ENCODE measurements at places on chromosomes 6 and 20.

DNA sequence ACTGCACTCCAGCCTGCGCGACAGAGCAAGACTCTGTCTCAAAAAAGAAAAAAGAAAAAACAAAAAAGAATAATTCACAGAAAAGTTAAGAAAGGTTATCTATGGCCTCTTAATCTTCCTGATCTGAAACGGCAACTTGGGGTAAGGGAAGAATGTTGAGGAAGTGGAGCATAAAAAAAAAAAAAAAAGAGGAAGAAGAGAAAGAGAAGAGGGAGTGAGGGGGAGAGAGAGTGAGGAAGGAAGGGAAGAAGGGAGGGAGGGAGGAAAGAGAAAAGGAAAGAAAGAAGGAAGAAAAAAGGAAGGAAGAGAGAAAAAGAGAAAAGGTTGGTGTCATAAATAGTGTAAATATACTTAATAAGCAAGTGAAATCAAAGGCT lies 68.9 kb upstream of the NCOA3 start:
- peak; percentile 60 for DNase-seq

- no peak for DNase-seq
Measured at GRCh38 chr20:16263582-16263981, 309.7 kb downstream of the KIF16B start.

GRCh38 chr6:142233945-142234682 lies 67.7 kb upstream of the ADGRG6 start:
- no peak for DNase-seq

GRCh38 chr6:113205553-113205952 lies 651.6 kb upstream of the MARCKS start:
- DNase-seq: no peak

- DNase-seq: no peak
Measured at GRCh38 chr6:10138917-10139316, 276.0 kb downstream of the TFAP2A start.

DNA sequence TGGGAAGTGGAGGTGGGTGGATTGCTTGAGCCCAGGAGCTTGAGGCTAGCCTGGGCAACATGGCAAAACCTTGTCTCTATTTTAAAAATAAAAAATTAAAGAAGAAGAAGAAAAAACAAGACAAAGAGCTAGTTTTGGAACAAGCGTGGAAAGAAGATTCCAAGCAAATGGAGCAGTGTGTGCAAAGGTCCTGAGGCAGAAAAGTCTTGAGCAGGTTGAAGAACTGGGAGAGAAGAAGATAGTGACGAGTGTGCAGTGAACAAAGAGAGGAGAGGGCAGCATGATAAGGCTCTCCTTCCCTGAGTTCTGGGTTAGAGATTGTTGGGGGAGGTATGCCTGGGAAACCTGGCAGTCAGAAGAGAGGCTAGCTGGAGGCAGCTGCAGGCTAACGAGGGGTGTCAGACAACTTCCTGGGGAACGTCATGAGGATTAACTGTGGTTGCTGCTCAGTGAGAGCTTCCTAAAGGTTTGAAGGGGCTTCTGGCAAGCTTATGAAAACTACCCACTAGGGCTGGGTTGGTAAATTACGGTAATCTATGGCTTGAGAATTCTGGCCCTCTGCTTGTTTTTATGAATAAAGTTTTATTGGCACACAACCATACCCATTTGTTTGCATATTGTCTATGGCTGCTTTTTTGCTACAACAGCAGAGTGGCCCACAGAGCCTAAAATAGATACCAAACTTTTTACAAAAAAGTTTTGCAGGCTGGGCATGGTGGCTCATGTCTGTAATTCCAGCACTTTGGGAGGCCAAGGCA lies 128.9 kb downstream of the ZFP64 start:
- DNase-seq: no peak

DNA sequence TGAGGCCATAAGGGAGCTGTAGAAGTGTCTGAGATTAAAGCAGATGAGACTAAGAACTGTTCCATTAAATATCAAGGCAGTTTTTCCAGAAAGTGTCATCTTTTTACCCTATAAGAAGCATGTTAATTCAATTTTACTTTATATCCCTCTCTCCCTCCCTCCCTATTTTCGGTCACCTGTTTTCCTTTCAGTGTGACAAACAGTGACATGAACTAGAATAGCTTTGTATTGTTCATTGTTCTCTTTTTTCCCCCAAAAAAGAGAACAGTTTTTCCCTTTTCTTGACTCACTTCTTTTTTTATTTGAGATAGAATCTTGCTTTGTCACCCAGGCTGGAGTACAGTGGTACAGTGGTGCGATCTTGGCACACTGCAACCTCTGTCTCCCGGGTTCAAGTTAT lies 269.3 kb downstream of the ZFAND3 start:
- DNase-seq: peak; percentile 12

GRCh38 chr6:132275066-132275970 lies 126.0 kb downstream of the MOXD1 start:
- DNase-seq: no peak

DNA sequence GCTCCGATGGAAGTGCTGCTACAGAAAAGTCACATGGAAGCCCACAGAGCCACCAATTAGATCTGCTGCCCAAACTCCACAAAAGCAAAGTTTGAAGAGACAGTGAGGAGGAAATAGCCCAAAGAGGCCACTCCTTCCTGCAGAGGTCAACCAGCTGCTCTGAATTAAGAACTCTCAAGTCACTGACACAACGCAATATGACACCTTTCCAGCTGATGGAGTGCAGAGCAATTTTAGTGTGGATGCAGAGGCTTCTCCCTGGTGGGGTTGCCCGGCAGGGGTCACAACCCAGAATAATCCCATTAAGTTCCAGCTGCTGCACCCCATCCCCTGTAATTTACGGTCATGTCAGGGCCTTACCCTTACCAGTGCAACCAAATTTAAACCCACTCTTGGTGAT lies 361.9 kb upstream of the JARID2 start:
- DNase-seq: peak; percentile 27

DNA sequence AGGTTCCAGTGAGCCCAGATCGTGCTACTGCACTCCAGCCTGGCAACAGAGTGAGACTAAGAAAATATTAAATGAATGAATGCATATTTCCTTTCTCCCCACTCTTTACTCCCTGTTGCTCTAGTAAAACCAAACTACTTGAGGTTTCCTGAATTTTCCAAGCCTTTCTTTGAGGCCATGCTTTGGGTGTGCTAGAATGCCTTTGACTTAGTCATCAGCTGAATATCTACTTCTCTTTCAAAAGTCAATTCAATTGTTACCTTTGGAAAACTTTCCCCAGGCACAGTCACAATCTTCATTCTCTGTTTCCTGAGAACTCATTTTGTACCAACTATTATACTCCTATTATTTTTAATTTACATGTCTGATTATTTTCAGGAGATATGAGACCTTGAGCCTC lies 27.5 kb upstream of the CEP85L start:
- DNase-seq: no peak

DNA sequence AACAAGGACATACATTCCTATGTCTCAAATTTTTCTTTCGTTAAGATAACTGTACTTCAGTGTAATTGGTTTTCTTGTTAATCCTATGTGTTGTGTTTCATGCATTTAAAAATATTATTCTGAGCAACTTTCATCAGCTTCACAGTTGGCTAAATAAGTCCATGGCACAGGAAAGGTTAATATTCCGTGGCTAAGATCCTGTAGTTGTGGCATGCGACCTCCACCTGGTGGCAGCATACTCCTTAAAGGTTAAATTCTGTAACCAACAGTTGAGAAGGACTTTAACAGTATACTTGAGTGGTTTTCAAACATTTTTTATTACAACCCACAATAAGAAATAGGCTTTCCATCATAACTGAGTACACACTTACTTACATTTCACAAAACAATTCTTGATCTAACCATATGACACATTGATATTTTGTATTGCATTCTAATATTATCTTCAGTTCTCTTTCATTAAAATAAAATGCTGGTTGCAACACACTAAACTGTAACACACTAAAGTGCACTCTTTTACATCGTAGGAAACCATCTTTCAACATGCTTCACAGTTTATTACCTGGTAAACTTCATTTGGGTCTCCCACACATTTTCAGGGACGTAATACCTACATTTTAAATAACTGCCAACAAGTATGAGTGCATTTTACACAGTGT lies 118.3 kb downstream of the SLX4IP start:
- DNase-seq: peak; percentile 67

DNA sequence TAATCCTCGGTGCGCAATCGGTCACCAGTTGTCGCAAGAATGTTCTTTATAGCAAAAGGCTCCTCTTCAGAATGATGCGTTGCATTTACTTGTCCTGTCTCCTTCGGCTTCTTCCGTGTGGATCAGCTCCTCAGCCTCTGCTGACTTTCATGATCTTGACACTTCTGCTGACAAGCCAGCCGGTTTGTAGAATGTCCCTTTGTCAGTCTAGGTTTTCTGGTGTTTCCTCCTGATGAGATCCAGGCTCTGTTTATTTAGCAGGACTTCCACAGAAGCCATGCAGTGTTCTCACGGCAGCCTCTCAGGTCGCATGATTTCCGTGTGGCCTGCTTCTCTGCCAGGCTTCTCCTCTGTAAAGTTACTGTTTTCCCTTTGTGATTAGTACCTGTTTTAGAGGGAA lies 66.9 kb downstream of the STX11 start:
- DNase-seq: no peak

DNA sequence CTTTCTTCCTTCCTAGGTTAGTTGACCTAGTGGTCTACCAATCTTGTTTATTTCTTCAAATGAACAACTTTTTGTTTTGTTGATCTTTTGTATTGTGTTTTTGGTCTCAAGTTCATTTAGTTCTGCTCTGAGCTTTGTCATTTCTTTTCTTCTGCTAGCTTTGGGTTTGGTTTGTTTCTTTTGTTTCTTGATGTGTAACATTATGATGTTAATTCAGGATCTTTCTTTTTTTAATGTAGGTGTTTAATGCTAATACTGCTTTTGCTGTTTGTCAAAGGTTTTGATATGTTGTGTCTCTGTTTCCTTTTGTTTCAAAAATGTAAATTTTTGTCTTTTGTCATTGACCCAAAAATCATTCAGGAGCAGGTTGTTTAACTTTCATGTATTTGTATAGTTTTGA lies 65.7 kb downstream of the ZC2HC1B start:
- no peak for DNase-seq

DNA sequence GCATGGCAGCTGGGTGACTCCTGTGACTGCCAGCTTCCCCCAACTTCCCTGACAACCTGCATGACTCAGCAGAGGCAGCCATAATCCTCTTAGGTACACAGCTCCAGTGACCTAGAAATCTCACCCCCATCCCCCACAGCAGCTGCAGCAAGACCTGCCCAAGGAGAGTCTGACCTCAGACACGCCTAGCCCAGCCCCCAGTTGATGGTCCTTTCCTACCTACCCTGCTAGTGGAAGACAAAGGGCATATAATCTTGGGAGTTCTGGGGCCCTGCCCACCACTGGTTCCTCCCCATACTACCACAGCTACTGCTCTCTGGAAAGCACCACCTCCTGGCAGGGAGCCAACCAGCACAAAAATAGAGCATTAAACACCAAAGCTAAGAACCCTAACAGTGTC lies 90.2 kb downstream of the F13A1 start:
- DNase-seq: no peak

GRCh38 chr20:39222101-39222500 lies 260.0 kb downstream of the DHX35 start:
- DNase-seq: no peak

DNA sequence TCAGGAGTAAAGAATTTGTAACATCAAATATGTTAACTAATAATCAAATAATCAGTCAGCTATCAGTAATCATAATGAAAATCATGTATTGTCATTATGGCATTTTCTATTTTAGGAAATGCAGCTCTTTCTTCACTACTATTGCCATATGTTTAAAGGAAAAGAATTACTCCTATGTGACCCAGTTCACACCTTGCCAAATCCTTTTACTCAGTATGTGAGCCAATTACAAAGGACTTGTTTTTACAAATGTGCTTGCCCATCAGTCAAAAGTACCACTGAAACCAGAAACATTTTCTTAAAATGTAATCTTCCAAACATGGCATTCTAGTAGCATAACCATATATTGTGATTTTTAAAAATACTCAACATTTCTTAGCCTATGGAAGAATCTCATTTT lies 63.6 kb downstream of the NCOA7 start:
- DNase-seq: no peak

- no peak for DNase-seq
Measured at GRCh38 chr6:54830216-54830615, 16.4 kb upstream of the FAM83B start.

DNA sequence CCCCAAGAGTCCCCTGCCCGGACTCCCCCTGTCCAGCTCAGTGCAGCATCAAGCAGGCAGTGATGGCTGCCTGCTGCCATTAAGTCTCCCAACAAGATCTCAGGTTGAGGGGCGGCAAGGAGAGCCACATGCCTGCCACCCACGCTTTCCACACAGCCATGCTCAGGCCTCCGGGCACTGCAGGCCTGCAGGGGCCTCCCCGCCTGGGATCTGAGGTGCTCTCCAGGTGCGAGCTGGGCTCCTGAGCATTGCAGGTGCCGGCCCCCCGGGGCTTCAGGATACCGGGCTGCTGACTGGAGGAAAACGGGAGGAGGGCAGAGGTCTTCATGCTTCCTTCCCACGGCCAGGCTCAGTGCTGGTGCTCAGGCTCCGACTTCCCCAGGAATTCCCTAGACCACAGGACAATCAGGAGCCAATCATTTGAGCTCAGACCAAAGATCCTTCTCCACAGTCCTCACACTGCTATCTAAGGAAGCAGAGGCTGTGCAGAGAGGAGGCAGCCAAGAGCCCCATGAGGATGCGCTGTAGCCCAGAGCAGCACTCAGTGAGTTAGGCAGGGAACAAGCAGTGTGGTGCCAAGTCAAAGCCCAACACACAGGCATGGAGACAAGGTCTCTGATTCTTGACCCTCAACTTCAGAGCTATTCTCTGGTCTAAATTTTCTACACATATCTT lies 52.7 kb downstream of the PYGB start:
- DNase-seq: no peak

GRCh38 chr6:139923964-139924475 lies 549.6 kb upstream of the CITED2 start:
- DNase-seq: no peak

GRCh38 chr6:158311626-158312025 lies 639 bp upstream of the TULP4 start:
- no peak for DNase-seq

DNA sequence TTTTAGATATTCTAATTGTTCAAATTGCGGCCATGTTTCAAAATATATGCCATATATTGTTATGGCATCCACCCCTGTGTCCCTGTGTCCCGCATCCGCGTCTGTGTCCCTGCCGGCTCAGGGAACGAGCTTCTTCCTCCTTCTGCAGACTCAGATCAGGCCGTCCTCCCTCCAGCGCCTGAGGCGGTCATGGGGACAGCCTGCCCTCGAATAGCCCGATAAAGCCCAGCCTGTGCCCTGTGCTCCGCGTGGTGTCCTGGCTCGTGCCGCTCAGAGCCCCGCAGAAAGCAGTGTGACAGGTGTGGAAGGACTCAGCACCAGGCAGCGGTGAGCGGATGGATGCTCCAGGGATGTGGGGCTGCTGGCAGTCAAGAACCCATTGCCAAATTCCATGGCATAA lies 663.4 kb upstream of the DEFB115 start:
- no peak for DNase-seq
